ENCODE measurements at places on chromosomes 11 and 22. TPM values are rescaled to one million over a fixed set of nuclear protein-coding genes. Genes with fewer than 3 reads are reported as not detected.

The BACE1-AS gene
- 4.2 TPM for total RNA-seq

The OR5T3 gene
- total RNA-seq = not detected

DNA sequence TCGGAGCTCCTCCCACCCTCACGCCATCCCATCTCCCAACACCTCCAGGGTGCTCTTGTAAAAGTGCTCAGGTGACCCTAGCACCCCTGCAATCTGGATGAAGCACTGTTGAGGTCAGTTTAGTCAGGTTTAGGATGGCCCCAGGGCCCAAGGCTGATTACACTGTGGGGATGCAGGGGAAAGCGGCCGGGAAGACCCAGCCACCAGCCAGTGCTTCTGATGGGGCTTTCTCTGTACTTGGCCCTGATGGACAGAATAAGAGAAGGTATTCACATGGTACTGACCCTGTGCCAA lies 28.7 kb downstream of the TPBGL start:
- no peak overlapping the region for H3K27ac ChIP-seq
- peaks cover 53% of the 10 kb centered on the region for H3K36me3 ChIP-seq
- no peak overlapping the region for H3K4me3 ChIP-seq
- H3K4me1 ChIP-seq = no peaks in the 10 kb centered on the region
- no peak for DNase-seq

GRCh38 chr11:34168642-34169420 lies 63.4 kb downstream of the NAT10 start:
- H3K4me1 ChIP-seq = no peaks in the 10 kb centered on the region
- no peak overlapping the region for H3K27ac ChIP-seq
- H3K36me3 ChIP-seq = no peaks in the 10 kb centered on the region
- no peaks in the 10 kb centered on the region for H3K27me3 ChIP-seq
- no peak overlapping the region for H3K4me3 ChIP-seq
- DNase-seq = no peak

The CSF2RB gene
- total RNA-seq = not detected

- no peaks in the 10 kb centered on the region for H3K27me3 ChIP-seq
- peak; percentile 23 for DNase-seq
- H3K27ac ChIP-seq = peak overlapping the region; percentile 47
Measured at GRCh38 chr11:127564810-127565209, 564.2 kb upstream of the KIRREL3 start.

- DNase-seq = no peak
- H3K27me3 ChIP-seq = no peaks in the 10 kb centered on the region
- H3K4me3 ChIP-seq = no peak overlapping the region
Measured at GRCh38 chr11:79396001-79396400, 44.8 kb downstream of the TENM4 start.

DNA sequence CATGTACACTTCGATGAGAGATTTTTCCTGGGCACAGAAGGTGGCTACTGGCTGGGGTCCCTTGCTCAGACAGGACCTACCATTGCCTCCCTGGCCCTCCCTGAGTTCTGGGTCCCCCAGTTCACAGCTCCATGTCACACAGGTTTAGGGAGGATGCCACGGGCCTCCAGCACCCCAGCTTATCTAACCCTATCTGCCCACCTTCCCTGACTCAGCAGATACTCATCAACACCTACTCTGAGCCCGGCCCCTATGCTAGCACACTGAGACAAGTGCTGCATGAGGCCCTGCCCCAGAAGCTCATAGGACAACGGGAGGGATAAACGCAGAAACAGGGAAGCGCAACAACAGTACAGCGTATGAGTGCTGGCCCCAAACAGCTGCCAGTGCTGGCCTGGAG lies 9.6 kb downstream of the NAGA start:
- H3K27ac ChIP-seq = no peak overlapping the region
- no peak overlapping the region for H3K4me3 ChIP-seq

DNA sequence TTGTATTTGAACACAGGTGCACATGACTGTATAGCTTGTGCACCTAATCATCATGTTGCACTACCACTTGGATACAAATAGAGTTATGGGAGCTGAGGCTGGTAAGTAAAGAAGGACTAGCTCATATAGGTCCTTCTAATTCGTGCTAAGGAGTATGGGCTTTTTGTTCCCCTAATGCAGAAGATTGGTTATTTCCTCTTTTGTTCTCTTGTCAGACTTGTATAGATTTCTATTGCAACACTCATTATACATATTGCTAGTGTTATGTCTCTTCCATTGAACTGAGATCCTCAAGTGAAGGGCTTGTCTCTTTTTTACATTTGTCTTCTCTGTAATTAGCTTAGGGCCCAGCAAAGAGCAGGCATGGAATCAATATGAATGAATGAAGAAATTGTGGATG lies 54.1 kb upstream of the ARHGAP20 start:
- H3K27ac ChIP-seq = no peak overlapping the region
- no peaks in the 10 kb centered on the region for H3K27me3 ChIP-seq
- no peak for DNase-seq
- H3K36me3 ChIP-seq = no peaks in the 10 kb centered on the region

DNA sequence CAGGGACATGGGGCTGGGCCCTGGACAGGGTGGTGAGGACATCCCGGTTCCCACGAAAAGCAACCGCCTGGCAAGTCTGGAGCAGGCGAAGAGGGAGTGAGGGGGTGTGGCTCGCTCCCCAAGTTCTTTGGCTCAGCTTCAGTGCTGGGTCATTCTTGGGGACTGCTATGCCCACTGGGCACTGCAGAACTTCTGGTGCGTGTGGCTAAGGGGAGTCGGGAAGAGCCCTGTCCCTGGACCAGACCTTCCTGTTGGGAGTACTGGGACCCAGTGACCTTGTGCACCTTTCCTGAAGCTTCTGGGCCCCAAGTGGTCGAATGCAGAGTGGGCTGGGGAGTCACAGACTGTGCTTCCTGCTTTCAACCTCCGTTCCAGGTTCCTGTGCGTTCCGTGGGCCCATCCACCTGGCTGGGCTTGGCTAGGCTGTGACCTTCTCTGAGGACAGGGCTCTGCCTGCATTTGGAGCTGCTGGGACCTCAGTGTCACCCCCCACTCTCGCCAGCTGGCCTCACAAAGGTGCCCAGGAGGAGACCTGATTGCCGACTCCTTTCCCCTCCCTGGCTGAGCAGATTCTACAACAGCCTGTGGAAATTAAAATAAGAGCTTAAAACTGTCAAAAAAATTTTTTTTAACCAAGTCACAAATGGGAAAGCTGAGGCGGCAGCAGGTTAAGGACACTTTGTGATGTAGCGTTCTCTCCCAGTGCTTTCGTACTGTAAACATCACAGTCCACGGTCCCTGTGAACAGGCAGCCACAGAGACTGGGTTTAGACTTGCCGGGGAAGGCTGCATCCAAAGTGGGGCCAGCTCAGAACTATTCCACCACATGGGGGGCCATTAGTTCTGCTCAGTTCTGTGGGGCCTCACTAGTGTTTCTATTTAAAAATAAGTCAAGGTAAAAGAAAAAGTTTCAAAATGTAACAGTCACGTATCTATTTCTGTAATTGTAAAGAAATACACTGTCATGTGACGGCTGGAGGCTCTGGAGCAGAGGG lies 63.8 kb upstream of the WNT7B start:
- peaks cover 4% of the 10 kb centered on the region for H3K4me1 ChIP-seq
- no peaks in the 10 kb centered on the region for H3K36me3 ChIP-seq
- no peak for DNase-seq
- H3K27me3 ChIP-seq = no peaks in the 10 kb centered on the region
- H3K4me3 ChIP-seq = peak overlapping the region; percentile 12

The OTOG gene
- 3.3 TPM for total RNA-seq

DNA sequence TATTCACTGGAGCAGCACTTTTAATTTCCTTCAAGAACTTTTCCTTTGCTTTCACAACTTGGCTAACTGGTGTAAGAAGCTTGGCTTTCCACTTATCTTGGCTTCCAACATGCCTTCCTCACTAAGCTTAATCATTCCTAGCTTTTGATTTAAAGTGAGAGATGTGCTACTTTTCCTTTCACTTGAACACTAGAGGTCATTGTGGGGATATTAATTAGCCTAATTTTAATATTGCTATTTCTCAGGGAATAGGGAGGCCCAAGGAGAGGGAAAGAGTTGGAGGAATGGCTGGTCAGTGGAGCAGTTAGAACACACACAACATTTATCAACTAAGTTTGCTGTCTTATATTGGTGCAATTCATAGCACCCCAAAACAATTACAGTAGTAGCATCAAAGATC lies 24.6 kb upstream of the CCDC90B start:
- DNase-seq = no peak
- no peak overlapping the region for H3K4me3 ChIP-seq
- no peaks in the 10 kb centered on the region for H3K4me1 ChIP-seq

GRCh38 chr11:62459080-62459479 lies 40.2 kb downstream of the SCGB1A1 start:
- H3K27ac ChIP-seq = no peak overlapping the region
- 0 out of 2 replicates have a peak, but pooled peaks cover 6% of the 10 kb centered on the region for H3K4me1 ChIP-seq
- DNase-seq = no peak
- H3K27me3 ChIP-seq = no peaks in the 10 kb centered on the region
- H3K4me3 ChIP-seq = no peak overlapping the region

- DNase-seq = no peak
- H3K27me3 ChIP-seq = no peaks in the 10 kb centered on the region
- no peak overlapping the region for H3K4me3 ChIP-seq
- H3K36me3 ChIP-seq = no peaks in the 10 kb centered on the region
Measured at GRCh38 chr11:1727861-1728260, 22.5 kb downstream of the IFITM10 start.

The PSMC3 gene
- 236 TPM for total RNA-seq

GRCh38 chr22:50302564-50302963 lies 4.9 kb downstream of the PLXNB2 start:
- H3K4me3 ChIP-seq = no peak overlapping the region
- peaks cover 34% of the 10 kb centered on the region for H3K4me1 ChIP-seq
- H3K27me3 ChIP-seq = no peaks in the 10 kb centered on the region
- peaks cover 34% of the 10 kb centered on the region for H3K36me3 ChIP-seq
- no peak overlapping the region for H3K27ac ChIP-seq
- peak; percentile 57 for DNase-seq

The POTEH gene
- not detected for total RNA-seq

DNA sequence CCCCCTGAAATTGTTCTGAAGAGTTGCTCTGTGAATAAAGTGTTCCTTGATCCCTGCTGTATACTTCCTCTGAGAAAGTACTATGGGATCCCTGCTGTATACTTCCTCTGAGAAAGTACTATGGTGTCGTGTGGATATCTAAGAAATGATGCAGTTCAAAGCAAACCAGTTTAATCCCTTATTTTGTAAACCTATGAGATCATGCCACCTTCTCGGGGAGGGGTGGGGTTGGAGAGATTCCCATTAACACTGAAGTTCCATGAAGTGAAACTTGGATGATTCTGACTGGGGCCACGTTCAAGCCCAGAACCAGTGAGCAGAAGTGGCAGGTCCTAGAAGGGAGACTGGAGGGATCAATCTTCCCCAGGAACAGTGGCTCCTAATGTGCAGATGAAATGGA lies 13.0 kb upstream of the TP53AIP1 start:
- no peak overlapping the region for H3K27ac ChIP-seq
- no peaks in the 10 kb centered on the region for H3K27me3 ChIP-seq
- no peak overlapping the region for H3K4me3 ChIP-seq
- H3K36me3 ChIP-seq = no peaks in the 10 kb centered on the region

- DNase-seq = no peak
- H3K36me3 ChIP-seq = no peaks in the 10 kb centered on the region
- no peaks in the 10 kb centered on the region for H3K4me1 ChIP-seq
Measured at GRCh38 chr11:64546600-64546999, 44.4 kb upstream of the SLC22A12 start.

- no peak overlapping the region for H3K4me3 ChIP-seq
- no peaks in the 10 kb centered on the region for H3K36me3 ChIP-seq
- no peak overlapping the region for H3K27ac ChIP-seq
- H3K27me3 ChIP-seq = no peaks in the 10 kb centered on the region
- H3K4me1 ChIP-seq = no peaks in the 10 kb centered on the region
- no peak for DNase-seq
Measured at GRCh38 chr22:29172216-29172615, 33.5 kb upstream of the EMID1 start.

The MPST gene
- total RNA-seq = 59.8 TPM

DNA sequence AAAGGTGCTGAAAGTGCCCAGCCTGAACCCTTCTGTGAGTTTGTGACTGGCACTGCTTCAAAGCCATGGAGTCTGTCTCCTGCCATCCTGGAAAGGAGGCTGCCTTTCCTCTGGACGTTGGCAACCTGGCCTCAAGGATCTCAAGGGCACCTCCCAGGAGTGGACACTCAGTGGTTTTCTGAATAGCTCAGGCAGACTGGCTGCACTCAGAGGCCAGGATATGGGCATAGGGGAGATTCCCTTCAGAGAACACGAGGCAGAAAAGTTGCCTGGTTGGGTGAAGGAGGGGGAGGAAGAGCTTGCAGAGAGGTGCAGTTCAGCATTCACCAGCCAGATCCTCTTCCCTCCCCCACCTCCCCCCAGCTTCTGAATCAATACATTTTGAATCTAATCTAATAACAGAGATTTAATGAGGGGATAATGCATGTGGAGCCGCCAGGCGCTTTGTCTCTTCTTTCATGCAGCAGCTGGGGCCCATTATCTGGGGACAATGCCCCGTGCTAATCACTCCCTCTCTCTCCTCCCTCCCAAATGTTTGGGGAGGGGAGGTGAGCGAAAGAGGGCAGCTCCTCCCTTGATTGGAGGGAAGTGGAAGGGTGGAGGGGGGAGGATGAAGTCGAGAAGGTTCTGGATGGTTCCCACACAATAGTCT lies 17.7 kb downstream of the HTR3A start:
- no peak overlapping the region for H3K27ac ChIP-seq
- no peak overlapping the region for H3K4me3 ChIP-seq
- no peaks in the 10 kb centered on the region for H3K27me3 ChIP-seq
- no peak for DNase-seq

Data from SJCRH30 (cell line).